ENCODE measurements at places on chromosomes 2 and 18. TPM values are rescaled to one million over a fixed set of nuclear protein-coding genes. Genes with fewer than 3 reads are reported as not detected.

Gene SP140L
- 21.8 TPM for total RNA-seq

Gene GAL3ST2
- total RNA-seq, result not detected

Gene RAPGEF4
- total RNA-seq, result 6.7 TPM

Gene VWC2L
- total RNA-seq, result not detected

Gene NHEJ1
- 6.8 TPM for total RNA-seq

Gene UGT1A10
- not detected for total RNA-seq

Gene KLHL14
- total RNA-seq, result 0.36 TPM

Gene ANKRD62
- total RNA-seq, result not detected

Gene KCNG2
- total RNA-seq, result 0.23 TPM
